GM12892 (cell line): ENCODE measurements at places on chromosomes 2 and 18.

- DNase-seq, result no peak
These were observed 13.2 kb downstream of the ASB18 start for GRCh38 chr2:236250909-236251579.

GRCh38 chr2:54595161-54595803 lies 128.2 kb upstream of the EML6 start:
- DNase-seq, result no peak

GRCh38 chr2:25701801-25702200 lies 28.4 kb upstream of the DTNB start:
- DNase-seq, result no peak

DNA sequence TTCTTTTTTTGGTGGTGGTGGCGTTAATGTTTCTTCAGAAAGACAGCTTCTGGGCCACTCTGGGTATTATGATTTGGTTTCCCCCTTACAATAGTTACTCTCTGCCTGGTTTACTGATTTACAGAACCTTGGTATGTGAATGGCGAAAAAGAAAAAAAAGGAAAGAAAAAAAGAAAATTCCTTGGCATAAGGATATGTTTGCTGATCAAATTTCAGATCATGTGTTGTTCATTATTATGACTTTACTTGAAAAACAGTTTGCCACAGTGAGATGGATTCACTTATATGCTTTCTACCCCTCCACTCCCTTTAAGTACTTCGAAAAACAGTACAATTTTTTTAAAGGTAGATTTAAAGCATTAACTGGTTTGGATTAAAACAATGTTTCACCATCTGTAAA lies 21.0 kb downstream of the BCL11A start:
- no peak for DNase-seq

GRCh38 chr2:148046802-148047201 lies 25.9 kb downstream of the MBD5 start:
- no peak for DNase-seq

DNA sequence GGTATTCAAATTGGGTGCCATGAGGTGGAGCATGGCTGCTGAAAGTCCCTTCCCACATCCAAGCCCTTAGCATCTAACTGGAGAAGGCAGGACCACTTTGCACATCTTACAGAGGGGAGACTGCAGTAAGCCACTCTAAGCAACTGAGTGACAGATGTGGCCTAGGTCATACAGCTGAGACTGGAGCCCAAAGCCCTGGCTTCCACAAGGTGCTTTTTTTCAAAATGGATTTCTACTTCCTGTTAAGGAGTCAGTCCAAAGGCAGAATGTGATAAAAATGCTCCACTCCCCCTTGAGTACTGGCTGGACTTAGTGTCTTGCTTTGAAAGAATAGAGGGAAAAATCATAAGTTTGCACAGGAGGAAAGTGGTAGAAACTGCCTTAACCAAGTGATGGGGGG lies 424.0 kb upstream of the SPRED2 start:
- no peak for DNase-seq

- no peak for DNase-seq
These were observed 112.5 kb downstream of the SLC4A3 start for GRCh38 chr2:219739866-219740440.

- DNase-seq, result no peak
These were observed 35.2 kb upstream of the LPIN2 start for GRCh38 chr18:3048121-3048520.

DNA sequence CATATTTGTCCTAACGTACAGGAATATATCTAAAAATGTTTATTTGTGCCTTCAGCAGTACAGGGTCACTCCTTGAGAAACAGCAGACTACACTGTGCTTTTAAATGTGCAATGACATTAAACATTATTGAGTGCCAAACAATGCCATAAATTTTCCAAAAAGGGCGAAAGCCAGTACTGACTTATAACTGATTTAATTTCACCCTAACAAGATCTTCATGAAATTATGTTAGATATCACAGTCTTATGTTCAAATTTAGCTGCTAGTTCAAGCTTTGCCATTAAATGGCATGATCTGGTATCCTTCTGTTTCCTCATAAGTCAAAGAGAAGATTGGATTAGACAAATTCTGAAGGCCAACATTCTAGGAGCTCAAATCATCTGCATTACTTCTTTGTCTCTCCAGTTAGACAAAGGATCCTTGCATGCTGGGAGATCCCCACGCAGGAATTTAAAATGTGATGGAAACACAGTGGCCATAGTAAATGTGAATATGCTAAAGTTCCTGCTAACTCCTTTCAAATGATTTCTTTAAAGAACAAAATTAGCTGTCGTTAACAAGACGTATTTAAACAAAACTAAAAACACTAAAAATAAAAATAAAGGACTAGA lies 129.3 kb upstream of the STON1 start:
- DNase-seq, result no peak
